ENCODE measurements at places on chromosomes 7 and 10.

DNA sequence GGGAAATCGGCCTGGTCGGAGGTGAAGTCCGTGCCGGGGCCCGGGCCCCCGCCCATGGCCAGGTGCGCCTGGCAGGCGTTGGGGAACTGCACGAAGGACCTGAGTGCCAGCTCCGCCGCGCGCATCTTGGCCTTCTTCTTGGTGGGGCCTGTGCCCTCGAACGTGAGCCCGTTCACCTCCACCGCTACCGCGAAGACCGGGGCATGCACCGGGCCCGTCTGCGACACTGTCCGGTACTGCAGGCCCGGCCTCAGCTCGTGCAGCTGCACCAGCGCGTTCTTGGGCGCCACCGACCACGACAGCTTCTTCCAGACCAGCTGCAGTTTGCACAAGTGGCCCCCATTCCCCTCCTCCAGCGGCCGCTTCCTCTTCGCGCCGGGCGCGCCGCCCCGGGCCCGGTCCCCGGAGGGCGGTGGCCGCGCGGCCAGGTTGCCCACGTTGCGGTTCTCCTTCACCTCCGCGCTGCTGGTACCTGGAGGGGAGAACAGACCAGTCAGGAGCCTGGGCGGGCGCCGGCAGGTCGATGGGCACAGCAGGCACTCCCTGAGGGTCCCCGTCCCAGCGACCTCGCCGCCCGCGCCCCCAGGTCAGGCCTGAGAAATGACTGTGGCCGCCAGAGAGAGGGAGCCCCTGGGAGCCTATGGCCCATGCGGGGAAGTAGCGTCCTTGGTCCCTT, 307.4 kb downstream of the WDR37 start:
- no peak for DNase-seq

DNA sequence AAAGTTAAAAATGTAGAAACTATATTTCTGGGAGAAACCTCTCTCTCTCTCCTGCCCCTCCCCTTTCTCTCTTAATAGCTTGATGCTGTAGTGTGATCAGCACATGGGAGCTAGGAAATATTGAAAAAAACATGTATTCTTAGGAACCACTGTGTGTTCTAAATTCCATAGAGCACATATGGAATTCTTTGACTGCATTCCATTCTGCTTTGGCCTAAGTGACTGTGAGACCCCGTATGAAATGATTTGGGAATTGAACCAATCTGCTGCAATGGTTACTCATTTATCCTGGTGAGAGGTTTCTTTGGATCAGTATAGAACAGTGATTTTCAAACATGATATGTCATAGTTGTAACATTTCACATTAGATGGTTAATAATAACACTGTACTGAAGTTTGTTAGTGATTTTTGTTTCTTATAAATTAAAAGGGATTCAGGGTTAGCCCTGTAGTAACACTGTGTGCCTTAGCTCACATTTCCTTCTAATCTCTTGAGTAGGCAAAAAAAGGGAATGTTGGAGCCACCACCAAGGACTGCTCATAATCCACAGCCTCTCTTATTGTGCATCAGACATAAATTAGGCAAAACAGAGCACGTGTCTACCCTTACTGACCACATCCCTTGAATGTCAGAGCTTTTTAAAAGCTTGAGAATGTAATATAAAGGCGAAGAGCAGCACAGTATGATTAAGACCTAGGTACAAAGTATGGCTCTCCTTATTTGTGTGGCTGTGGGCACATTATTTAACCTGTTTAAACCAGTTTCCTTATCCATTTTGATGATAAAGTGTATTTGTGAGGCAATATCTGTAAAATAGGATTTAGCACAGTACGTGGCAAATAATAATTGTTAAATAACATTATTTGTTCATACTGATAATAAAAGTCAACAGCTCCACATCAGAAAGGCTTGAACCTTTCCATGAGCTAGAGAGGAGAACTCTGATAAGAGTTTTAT, 69.1 kb downstream of the FAM185A start:
- no peak for DNase-seq

GRCh38 chr7:95250571-95250970, 73.8 kb downstream of the PON1 start:
- DNase-seq = no peak

- no peak for DNase-seq
Measured at GRCh38 chr10:116687633-116688032, 54.7 kb downstream of the HSPA12A start.

- DNase-seq = peak; percentile 33
Measured at GRCh38 chr7:152588350-152588749, 87.6 kb downstream of the XRCC2 start.

Data from RKO (cell line).